ENCODE measurements at places on chromosomes 4 and X.

DNA sequence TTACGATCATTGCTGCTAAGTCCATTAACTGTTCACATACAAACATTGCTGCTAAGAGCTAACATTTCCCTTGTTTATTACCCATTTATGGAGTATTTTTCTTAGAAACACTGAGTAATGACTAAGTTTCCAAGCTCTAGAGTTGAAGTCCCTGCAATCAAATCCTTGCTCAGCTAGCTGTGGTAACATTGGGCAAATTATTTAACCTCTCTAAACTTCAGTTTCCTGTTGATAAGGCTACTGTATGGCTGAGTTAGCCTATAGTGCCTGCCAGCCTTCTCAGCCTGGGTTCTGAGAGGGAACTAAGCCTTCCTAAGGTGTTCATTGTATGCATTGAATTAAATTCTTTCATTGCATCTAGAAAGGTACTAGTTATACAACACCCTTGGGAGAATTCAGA, 15.2 kb upstream of the SCOC start:
- DNase-seq: no peak

DNA sequence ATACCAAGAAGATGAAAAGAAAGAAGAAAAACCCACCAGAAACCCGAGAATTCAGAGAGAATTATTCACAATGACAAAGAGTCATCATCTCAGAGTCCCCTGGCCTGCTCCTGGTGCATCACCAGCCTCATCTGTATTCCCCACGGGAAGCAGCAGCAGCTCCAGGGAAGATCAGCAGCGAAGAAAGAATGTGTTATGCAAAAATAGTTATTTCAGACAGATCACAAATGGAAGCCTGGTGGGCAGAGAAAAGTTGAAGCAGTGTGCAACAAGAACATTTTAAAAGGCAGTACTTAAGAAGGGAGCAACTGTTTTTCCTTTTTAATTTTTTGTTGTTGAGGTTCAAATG, 189.2 kb downstream of the PPP3CA start:
- DNase-seq: no peak

DNA sequence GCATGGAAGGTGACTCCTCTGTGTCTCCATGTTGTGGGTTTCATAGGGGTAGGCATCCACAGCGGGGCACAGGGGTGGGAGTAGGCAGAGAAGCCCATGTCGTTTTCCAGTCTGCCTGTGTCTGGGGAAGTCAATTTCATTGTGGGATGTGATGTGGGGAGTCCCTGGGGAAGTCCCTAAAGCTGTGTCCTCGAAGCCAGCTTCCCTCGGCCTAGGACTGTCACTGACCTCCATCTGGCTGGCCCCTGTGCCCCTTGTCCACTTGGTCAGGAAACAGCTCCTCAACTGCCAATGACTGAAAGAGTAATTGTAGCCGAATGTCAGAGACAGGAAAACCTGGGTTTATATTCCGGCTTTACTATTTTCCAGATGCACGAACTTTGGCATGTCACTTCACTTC, 109.6 kb downstream of the DRD5 start:
- DNase-seq: no peak

DNA sequence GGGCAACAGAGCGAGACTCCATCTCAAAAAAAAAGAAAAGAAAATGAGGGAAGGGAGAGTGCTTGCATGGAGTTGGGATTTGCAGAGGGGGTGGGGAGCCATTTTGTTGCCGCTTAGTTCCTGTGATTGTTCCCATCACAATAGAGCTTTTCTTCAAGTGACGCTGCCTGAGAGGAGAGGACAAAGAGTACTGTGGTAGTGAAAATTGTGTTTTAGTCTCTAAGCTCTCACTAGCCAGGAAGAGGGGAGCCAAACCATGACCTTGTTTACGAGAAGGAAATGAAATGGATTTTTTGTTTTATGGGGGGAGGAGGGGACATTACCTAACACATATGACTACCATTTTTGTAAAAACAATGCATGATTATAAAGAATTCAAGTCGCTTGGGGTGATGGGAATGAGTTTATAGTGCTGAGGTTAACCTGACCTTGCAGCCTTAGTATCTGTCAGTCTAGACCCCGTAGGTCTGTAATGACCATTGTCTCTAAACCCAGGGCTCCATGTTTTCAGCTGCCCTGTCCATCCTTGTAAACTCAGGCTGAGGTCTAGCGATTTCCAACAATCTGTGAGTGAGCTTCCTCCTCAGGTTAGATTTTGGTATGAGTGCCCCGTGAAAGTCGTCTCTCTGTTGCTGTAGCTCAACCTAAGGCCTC, 18.8 kb downstream of the SRD5A3 start:
- no peak for DNase-seq

GRCh38 chr4:56386091-56386490, 1.2 kb downstream of the AASDH start:
- no peak for DNase-seq

DNA sequence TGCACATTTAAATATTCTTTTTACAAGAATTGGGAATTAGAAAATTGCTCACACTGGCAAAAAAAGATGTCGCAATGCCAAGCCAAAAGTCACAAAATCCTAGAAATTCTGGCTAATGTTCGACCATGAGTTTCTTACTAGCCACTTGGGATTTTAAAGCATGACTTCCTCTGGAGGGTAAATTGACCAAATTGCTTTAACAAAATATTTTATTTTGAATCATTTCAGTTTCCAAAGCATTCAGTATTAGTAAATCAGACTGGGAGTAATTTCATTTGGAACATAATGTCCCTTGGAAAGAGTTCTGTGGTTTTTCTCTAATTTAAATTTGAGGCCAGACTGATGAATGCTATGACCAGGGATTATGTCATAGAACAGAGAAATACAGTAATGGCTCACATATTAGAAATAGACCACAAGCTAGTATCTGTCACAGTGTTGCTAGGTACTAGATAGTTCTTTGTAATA, 7.6 kb upstream of the CXCL5 start:
- DNase-seq: no peak

- no peak for DNase-seq
Observed at GRCh38 chr4:6548201-6548881, 26.6 kb upstream of the MAN2B2 start.

DNA sequence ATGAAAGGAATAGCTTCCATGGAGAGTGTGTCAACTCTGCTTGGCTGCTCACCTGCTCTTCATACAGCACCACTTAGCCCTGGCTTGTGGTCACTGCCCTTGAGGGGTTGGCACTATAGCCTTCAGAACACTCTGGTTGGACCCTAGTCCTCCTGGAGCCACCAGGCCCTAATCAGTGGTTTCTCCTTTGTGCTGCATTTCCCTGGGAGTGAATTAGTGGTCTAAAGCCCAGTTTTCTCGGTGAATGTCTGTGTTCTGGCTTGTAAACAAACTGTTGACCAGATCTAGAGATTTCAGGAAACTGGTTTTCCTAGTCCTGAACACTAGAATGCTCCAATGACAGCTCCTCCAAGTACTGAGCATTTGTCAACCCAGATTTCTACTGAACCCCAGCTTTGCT, 28.6 kb upstream of the TMEM154 start:
- no peak for DNase-seq

DNA sequence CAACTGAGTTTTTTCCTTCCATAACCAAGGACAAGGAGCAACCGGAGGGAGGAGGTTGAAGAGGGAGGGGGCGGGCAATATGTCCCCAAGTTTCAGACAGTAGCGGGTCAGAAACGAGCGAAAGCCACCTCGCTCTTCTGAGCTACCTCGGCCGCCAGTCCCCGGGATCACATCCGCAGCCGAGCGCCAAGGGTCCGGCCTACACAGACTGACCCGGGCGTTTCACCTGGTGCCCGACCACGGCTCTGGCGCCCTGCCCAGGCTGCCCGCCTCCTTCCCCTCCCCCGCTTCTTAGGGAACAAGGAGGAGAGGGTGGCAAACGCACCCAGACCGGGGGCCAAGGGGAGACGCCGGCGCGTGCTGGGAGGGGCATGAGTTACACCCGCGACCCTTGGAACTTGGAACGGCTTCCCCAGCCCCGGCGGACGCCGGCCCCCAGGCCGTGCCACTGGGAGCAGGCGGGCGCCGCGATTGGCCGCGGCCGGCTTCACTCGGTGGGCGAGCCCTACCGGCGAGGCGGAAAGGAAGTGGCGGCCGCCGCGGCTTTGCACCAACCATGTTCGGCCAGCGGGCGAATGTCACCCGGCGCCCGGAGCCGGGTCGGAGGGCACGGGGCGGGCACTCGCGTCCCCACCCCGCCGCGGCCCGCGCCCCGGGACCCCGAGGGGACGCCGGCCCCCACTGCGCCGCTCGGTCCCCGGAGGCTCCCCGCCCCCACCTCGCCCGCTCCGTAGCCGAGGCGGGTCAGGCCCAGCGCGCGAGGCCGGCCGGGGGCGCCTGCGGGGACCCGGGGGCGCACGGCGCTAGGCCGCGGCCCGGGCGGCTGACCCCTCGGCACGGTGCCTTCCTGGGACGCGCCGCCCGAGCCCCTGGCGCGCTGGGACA, 1.5 kb downstream of the IRF2 start:
- DNase-seq: no peak

DNA sequence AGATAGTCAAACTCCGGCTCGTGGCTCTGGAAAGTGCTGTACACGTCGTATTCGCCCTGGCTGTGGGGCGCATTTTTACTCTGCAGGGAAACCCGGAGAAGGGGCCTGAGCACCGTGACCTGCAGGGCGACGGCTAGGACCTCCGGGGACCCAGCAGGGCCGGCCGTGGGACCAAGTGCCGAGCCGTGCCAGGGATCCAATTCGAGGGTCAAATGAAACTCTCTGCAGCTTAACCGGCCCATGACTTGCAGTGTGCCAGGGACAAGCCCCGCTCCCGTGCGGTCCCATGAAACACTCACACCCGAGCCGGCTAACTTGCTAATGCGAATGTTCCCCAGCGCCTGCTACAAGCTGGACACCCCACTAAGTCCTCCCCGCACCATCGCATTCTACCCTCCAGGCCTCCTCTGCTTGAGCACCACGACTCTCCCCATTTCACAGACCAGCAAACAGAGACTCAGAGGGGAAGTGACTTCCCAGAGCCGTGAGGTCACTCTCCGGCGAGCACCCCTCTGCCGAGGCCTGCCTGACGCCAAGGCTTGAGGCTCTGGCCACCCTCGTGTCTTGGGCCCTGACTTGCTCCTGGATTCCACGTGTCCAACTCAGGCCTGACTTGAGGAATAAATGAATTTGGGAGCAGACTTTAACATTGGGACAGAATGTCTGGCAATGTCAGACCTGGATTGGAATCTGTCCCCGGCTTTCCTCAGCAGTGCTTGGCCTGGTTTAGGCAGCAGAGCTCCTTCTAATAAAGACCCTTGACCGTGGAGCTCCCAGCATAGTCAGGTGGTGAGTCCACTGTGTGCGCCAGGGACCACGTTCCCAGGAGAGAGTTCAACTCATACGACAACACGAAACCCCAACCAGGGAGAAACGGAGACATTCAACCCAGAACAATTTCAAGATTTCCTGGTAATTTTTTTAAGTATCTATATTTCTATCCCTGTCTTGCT, 93.6 kb downstream of the PPP2R2C start:
- no peak for DNase-seq

- DNase-seq: no peak
Observed at GRCh38 chrX:46601283-46601682, 27.7 kb downstream of the CHST7 start.

DNA sequence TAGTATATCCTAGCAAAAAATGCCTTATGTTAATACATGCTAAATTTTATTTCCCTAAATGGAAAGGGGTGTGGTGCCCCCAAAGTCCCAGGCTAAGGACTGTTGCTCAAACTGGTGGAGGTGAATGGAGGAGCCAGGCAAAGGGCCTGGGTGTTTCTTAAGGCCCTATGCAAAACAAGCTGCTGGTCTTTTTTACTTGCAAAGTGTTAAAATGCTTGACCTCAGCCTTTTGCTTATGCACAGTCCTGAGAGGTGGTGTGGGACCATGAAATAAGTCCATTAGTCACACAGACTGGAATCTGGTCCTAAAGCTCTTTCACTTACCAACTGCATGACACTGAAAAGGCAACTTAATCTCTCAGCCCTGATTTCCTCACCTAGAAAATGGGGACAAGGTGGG, 223.5 kb upstream of the MBNL3 start:
- DNase-seq: no peak

DNA sequence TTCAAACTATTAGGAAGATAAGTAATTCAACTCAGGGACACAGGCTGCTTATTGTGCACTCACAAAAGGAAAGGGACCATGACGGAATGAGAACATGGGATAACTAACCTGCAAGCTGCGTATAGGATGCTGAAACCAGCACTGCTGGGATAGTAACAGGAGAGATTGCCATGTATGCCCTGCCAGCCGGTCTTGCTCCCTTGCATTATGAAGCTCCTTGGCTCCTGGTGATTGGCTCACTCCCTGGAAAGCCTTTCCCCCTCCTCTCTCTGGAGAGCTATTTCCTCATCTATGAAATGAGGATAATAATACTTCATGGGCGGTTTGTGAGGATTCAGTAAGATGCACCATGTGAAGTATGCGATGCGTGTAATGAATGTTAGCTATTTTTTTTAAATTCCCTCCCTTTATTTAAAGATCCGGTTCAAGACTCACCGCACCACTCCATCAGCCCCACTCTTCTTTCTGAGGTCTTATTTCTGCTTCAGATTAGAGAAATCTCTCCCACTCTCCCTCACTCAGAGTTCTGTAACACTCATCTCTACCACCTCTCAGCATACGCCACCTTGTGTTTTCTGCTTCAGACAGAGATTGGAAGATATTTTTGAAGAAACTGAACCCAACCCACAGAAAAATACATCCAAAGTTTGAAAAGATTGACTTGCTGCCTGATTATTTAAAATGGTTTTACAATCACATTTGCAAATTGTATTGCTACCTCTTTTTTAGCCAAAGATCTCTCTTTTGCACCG, 18.4 kb downstream of the MSMO1 start:
- no peak for DNase-seq

DNA sequence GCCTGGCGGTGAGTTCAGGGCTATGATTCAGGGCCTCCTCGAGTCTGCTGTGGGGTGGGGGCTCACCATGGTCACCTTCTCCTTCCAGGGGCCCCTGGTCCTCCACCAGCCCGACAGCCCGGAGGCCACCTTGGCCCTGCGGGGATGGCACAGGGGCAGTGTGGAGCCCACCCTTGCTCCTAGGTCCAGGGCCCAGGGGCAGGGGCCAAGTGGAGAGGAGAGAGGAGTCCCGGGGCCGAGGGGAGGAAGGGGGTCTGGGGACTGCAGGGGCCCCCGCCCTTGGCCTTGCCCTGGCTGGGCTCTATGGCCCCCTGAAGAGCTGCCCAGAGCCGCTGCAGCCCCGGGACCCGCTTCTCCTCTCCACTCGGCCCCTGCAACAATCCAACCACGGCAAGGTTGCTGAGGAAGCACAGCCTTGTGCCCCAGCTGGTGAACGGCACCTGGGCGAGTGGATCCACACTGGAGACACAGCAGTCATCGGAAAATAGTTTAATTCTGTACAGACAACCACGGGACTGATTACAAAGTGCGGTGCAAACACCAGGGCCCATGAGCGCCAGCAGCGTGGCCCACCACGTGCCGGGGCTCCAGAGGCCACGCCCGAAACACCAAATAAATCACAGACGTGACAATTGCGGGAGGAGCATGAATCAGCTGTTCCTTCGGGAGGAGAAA, 23.0 kb upstream of the CPLX1 start:
- DNase-seq: no peak

- no peak for DNase-seq
Observed at GRCh38 chr4:140811429-140811828, 55.2 kb upstream of the TBC1D9 start.

All from stimulated activated CD4-positive, alpha-beta T cell treated with anti-CD3 and anti-CD28 coated beads, TNF-alpha, amount 100 ng/mL, for 1 hour (primary cell).